ENCODE measurements at places on chromosomes 7 and 10.

DNA sequence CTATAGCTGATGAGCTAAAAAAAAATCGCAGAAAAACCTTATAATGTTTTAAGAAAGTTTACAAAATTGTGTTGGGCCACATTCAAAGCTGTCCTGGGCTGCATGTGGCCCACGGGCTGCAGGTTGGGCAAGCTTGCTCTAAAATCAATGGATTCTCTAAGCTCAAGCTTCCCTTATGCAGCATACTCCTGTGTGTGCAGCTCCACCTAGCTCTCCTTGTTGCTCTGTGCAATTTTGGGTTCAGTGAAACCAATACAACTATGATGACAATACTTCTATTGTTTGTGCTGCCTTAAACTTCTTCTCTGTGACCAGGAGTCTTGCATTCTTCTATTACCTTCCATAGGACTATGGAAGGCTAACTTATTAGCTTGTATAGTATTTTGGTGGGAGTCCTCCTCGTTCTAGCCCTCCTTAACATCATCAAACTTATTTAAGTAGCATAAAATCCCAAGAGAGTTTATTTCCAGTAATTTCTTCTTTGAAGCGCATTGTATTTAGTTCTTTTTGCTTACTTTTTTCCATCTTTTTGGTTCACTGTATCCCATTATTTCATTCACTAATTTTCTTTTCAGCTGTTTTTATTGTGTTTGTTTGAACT is 170.9 kb upstream of the SMIM30 start:
- DNase-seq, result no peak

DNA sequence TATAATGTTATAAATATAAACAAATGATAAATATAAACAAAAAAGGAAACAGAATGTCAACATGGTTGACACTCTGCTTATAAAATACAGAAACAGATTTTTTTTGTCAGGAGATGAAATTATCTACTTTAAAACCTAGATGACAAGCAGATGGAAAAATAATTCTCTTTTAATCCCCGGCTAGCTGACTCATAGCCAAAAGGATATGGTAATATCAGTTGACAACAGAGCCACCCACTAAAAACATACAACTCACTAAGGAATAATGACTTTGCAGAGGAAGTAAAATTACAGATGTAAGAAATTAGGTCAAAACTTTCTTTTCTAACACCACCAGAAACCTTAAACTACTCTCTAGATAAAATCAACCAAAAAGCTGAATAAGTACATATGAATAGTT is 131.1 kb upstream of the ABCB5 start:
- DNase-seq, result no peak

GRCh38 chr10:50464004-50464409 is 159.7 kb downstream of the SGMS1 start:
- no peak for DNase-seq

GRCh38 chr7:84232646-84233045 is 38.1 kb upstream of the SEMA3A start:
- DNase-seq, result no peak

DNA sequence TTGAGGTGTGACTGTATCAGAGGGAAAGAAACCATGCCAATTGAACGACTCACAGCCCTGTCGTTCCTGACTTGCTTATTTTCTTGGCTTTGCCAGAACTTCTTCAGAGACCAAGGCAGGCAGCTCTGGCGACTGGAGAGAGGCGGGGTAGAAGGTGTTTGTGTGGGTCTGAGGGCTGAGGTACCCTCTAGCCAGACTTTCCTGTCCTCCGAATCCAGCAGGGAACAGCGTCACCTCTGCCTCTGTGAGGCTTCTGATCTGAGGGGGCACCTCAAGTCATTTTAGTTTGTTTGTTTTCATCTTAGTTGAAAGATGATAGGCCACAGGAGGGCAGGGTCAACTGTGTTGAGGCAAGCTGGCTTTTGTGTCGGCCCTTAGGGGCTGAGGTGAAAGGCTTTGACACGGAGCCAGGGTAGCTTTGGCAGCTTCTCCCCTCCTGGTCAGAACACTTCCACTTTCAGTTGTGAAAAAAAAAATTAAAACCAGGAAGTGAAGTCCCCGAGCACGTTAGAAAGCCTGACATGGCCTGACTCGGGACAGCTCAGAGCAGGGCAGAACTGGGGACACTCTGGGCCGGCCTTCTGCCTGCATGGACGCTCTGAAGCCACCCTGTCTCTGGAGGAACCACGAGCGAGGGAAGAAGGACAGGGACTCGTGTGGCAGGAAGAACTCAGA is 1.9 kb downstream of the ACSL5 start:
- peak; percentile 35 for DNase-seq

DNA sequence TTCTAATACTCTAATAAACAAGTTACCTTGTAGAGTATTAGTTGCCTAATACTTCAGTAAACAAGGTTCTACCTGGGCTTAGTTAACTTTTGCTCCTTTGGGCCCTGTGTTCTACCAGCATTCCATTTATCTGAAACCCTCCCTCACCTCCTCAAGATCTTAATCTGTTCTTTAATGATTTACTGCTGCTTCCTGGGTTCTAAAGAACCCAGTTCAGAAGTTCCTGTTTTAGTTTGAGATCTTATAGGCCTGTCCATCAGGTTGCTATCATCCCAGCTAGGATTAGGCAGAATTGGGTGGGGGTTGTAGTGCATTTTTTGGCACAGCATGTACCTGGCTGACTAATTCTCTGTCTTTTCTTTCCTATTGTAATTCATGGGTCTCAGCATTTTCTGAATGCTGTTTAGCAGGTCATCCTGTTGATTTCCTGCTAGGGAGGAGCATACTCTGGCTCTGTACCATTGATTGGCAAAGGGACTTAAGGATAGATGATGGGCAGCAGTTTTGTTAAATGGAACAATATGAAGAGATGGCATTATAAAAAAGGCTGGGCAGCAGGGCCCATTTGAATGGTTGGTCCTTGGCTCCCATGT is 53.7 kb upstream of the TMEM248 start:
- no peak for DNase-seq

- no peak for DNase-seq
Measured at GRCh38 chr7:772392-772791, 45.3 kb upstream of the PRKAR1B start.

GRCh38 chr7:131014906-131015656 is 281.1 kb upstream of the KLF14 start:
- DNase-seq, result no peak

DNA sequence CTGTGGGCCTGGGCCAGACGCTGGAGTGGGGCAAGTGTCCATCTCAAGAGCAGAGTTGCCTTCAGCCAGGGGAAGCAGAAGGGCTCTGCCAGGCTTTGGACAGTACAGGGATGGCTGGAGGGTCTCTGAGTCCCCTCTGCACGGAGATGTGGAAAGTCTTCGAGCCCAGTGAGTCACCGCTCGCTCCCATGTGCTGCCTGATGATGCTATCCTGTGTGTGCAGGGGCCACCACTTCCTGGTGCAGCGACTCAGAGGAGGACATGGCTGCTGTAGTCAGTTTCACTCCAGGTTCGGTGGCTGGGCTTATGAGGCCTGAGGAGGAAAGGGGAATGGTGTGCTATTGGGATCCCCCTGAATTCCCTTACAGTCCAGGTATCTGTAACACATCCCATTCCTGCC is 6.0 kb downstream of the ADCYAP1R1 start:
- DNase-seq, result no peak

DNA sequence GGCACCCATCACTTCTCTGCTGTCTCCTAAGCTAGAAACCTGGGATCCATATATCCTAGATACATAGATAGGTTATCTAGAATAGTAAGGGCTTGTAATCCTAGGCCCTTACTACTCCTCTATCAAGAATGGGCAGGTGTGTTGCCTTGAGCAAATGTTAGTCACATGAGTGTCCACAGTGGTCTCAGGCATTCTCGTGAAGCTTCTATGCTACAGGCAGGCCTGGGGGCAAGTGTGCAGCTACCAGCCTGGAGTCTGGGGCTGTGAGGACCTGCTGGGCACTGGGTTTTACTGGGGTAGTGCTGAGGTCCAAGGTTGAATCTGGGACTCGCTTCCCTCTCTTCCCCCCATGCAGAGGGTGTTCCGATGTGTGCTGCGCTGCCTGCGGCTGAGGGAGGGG is 91.4 kb downstream of the ABCC2 start:
- DNase-seq, result no peak

GRCh38 chr7:4091767-4092166 is 590.3 kb upstream of the FOXK1 start:
- DNase-seq, result no peak

All from activated gamma-delta T cell treated with Interleukin-2 at 50 U/mL for 16 hours (primary cell).